Heart left ventricle (tissue), 16 donors: ENCODE measurements at places on chromosomes 7 and 10. TPM values are rescaled to one million over a fixed set of nuclear protein-coding genes. Genes with fewer than 3 reads are reported as not detected.

DNA sequence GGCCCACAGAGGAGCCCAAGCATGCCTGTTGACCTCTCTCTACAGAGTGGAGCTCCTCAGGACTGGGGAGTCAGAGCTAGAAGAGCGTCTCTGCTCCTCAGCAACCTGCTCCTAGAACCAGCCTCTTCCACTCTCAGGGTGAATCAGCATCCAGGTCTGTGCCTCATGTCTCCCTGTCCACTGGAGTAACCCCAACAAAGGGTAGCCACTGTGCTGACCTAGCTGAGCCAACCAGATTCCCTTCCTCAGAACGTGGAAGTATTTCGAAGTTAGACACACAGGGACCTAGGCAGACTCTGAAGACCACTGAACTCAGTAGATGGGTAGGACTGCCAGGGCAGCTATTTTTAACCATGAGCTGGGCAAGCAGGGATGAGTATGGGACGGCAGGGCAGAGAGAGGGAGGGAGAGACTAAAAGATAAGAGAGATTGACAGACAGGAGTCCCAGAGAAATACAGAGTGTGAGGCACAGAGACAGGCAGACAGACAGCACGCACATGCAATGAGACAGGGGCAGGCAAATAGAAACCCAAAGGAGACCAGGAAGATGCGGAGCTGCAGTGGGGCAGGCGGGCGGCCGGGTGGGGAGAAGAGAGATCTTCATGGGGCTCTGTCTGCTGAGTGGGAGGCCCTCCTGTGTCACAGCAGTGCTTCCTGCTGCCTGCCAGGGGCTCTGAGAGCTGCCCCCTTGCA is 56.7 kb downstream of the OSBPL3 start:
- no peaks in the 10 kb centered on the region for H3K27me3 ChIP-seq
- H3K4me3 ChIP-seq, result no peak overlapping the region
- peaks cover 14% of the 10 kb centered on the region for H3K4me1 ChIP-seq
- H3K27ac ChIP-seq, result peak overlapping the region; percentile 23
- DNase-seq, result no peak

DNA sequence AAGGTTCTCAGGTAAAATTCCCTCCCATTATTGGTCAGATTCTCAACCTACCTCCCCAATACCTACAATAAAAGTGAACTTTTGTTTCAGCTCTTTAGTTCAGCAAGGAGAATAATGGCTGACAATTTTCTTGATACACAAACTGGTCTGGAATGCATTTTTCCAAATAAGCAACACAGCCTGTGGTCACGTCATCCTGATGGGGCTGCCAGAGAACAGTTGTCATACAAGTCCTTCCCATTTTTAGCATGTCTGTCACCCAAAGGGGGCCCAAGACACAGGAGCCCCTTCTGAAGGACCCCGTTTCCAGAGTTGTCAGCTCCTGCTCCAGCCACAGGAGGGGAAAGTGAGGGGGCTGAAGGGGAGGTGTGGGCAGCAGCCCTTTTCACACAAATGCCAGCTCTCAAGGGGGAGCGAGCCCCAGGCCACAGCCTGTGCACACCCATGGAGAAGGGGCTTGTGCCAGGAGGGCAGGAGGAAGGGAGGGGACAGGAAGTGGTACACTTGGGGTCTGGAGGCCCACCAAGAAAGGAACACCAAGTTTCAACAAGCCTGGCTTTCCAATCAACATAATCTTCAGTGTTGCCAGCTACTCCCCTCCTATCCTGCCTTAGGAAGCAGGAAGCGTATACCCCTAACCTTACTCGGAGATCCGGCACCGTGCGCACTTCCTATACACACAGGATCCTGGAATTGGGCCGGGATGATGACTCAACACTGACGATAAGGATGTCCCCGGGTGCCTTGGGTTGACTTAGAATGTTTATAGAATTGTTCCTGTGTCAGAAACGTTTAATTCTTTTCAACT is 43.4 kb upstream of the PDLIM1 start:
- H3K4me1 ChIP-seq, result peaks cover 50% of the 10 kb centered on the region
- H3K4me3 ChIP-seq, result no peak overlapping the region
- peak overlapping the region; percentile 96 for H3K27ac ChIP-seq
- H3K27me3 ChIP-seq, result no peaks in the 10 kb centered on the region
- peaks cover 88% of the 10 kb centered on the region for H3K36me3 ChIP-seq
- peak; percentile 88 for DNase-seq

The SGMS1 gene
- total RNA-seq, result 16.5 TPM

The PKD2L1 gene
- not detected for total RNA-seq

- DNase-seq, result peak; percentile 43
- H3K4me1 ChIP-seq, result peaks cover 4% of the 10 kb centered on the region
- no peak overlapping the region for H3K27ac ChIP-seq
Observed at GRCh38 chr10:79562135-79562756, 2.0 kb upstream of the SFTPA2 start.

DNA sequence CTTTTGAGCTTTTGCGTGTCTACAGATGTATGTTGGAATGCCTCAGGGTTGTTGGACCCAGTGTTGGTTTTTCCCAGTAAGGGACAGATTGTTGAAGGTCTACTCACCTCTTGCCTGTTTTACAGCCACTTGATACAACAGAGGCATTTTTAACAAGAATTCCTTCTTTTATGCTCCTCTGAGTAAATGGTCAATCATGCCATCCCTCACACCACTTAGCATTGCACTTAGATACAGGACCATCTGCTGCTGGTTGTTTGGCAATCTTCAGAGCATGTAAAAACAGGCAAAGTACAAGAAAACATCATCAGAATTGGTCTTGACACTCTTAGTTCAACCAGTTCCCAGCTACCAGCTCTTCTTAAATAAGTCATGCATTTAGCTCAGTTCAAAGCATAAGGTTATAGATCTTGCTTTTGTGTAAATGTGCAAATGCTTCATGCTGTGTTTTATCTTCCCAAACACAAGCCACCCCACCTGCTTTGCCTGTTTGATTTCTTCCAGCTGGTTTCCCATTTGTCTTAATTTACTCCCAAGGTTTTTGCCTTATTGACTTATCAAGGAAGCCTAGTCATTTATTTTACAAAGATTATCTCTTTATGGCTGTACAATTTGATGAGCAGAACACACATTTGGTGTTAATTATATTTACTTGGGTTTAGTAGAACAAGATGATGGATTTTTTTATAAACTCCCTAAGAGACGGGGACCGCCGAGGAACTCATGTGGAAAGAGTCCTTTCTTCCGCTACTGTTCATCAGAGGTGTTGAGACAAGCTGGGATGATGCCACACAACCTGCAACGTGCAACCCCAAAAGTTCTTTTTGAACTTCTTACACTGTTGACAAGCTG is 136.6 kb downstream of the AHR start:
- H3K27me3 ChIP-seq, result no peaks in the 10 kb centered on the region
- H3K4me1 ChIP-seq, result no peaks in the 10 kb centered on the region
- DNase-seq, result no peak
- H3K4me3 ChIP-seq, result no peak overlapping the region
- no peak overlapping the region for H3K27ac ChIP-seq

- H3K27me3 ChIP-seq, result no peaks in the 10 kb centered on the region
- H3K27ac ChIP-seq, result no peak overlapping the region
- H3K36me3 ChIP-seq, result no peaks in the 10 kb centered on the region
- no peak overlapping the region for H3K4me3 ChIP-seq
Observed at GRCh38 chr10:116263870-116264655, 8.9 kb downstream of the GFRA1 start.

DNA sequence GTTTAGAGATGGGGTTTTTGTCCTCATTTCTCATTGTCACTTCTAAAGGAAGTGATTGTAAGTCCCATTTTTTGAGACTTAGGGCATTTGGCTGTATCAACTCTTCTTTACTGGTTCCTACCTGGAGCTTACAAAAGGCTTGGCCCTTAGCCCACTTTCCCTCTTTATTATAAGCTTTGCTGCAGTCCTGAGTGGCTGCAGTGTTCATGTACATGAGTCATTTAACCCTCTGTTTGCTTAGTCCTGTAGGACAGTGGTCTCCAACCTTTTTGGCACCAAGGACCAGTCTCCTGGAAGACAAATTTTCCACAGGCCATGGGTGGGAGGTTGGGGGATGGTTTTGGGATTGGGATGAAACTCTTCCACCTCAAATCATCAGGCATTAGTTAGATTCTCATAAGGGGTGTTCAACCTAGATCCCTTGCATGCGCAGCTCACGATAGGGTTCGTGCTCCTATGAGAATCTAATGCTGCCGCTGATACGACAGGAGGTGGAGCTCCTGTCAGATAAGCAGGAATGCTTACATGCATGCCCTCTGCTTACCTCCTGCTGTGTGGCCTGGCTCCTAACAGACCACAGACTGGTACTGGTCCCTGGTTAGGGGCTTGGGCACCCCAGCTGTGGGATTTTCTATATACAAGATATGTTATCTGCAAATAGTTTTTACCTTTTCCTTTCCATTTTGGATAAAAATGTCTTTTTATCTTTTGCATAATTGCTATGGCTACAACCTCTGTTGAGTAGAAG is 99.7 kb downstream of the CCSER2 start:
- no peak for DNase-seq
- H3K27ac ChIP-seq, result no peak overlapping the region
- H3K27me3 ChIP-seq, result no peaks in the 10 kb centered on the region
- H3K4me1 ChIP-seq, result peaks cover 50% of the 10 kb centered on the region
- H3K36me3 ChIP-seq, result no peaks in the 10 kb centered on the region

GRCh38 chr10:119737823-119738222 is 12.0 kb downstream of the INPP5F start:
- DNase-seq, result no peak
- H3K4me3 ChIP-seq, result no peak overlapping the region
- peak overlapping the region; percentile 29 for H3K27ac ChIP-seq
- H3K4me1 ChIP-seq, result peaks cover 4% of the 10 kb centered on the region
- no peaks in the 10 kb centered on the region for H3K27me3 ChIP-seq

GRCh38 chr7:146321301-146321700 is 204.7 kb downstream of the CNTNAP2 start:
- no peaks in the 10 kb centered on the region for H3K36me3 ChIP-seq
- H3K27ac ChIP-seq, result no peak overlapping the region
- no peak overlapping the region for H3K4me3 ChIP-seq
- DNase-seq, result no peak
- H3K27me3 ChIP-seq, result no peaks in the 10 kb centered on the region
- H3K4me1 ChIP-seq, result no peaks in the 10 kb centered on the region

The BAZ1B gene
- 44.7 TPM for total RNA-seq

DNA sequence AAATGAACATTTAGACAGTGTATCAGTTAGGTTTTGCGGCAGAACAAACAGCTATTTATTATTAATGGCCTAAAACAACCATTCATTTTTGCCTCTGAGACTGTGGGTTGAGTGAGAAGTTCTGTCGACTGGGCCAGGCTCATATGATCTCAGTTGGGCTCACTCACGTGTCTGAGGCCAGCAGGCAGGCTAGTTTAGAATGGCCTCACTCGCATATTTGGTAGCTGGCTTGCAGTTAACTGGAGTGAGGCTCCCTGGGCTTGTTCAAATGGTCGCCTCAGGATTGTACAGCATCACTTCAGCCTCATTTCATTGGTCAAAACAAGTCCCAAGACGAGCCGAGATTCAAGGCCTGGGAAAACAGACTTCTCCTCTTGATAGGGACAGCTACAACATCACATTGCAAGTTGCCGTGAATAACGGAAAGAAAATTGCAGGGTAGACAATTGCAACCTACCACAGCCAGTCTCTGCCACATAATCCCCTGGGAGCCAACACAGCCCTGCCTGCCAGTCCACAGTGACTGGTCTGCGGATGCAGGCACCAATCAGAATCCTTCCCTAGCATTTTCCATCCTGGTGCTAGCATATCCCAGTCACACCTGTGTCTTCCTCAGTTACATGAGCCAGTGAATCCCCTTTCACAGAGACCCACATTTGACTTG is 23.1 kb upstream of the PPIF start:
- no peaks in the 10 kb centered on the region for H3K4me1 ChIP-seq
- no peak overlapping the region for H3K4me3 ChIP-seq
- H3K27ac ChIP-seq, result no peak overlapping the region
- no peaks in the 10 kb centered on the region for H3K27me3 ChIP-seq

The BTAF1 gene
- total RNA-seq, result 11.7 TPM

DNA sequence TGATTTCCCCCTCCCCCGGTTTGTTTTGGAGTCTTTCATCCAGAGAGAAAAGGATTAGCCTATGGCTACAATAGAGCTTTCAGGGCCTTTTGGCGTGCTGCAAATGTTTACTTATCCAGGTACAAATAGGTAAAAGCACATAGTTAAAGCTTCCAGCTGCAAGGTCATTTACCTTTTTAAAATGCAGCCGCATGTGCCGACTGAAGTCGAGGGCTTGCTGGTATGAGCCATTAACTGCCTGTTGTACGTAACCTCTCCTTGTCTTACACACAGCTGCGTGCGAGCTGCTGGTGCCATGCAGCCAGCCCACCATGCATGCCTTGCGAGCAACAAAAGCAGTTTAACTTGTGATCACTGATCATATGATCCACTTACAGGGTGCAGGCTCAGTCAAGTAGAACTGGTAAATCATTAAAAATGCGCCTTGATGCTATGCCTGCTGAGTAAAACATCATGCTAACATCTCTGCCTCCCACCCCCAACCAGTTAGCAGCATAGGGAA is 866.4 kb downstream of the LRMDA start:
- no peak overlapping the region for H3K27ac ChIP-seq
- H3K36me3 ChIP-seq, result no peaks in the 10 kb centered on the region
- H3K4me3 ChIP-seq, result no peak overlapping the region
- no peak for DNase-seq
- peaks cover 2% of the 10 kb centered on the region for H3K4me1 ChIP-seq
- no peaks in the 10 kb centered on the region for H3K27me3 ChIP-seq

The IL6 gene
- 1.1 TPM for total RNA-seq

- no peak for DNase-seq
- no peak overlapping the region for H3K4me3 ChIP-seq
- no peak overlapping the region for H3K27ac ChIP-seq
- H3K4me1 ChIP-seq, result no peaks in the 10 kb centered on the region
Observed at GRCh38 chr10:67612577-67613537, 83.1 kb downstream of the CTNNA3 start.

The LBX1 gene
- not detected for total RNA-seq

DNA sequence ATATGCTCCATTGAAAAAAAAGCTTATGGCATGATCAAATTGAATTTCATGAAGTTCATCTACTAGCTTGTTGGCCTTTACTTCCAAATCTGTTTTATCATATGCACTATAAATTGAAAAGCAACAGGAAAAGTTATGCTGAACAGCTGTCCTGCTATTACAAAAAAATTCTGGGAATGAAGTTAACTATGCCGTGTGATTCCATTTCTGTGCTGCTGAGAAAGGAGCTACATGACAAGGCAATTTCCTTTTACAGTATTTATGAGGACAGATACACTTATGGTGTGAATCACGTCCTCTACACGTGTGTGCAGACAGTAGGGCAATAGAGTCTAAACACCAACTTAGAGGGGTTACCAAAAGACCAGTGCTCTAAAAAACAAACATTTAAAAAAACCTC is 426.5 kb upstream of the AKR1E2 start:
- no peak overlapping the region for H3K27ac ChIP-seq
- no peaks in the 10 kb centered on the region for H3K36me3 ChIP-seq
- H3K27me3 ChIP-seq, result no peaks in the 10 kb centered on the region
- H3K4me1 ChIP-seq, result no peaks in the 10 kb centered on the region
- no peak for DNase-seq
